Heart right ventricle (tissue), 16 donors: ENCODE measurements at places on chromosomes 13 and 19. TPM values are rescaled to one million over a fixed set of nuclear protein-coding genes. Genes with fewer than 3 reads are reported as not detected.

GRCh38 chr13:101157261-101157660 lies 259.0 kb downstream of the NALCN start:
- no peaks in the 10 kb centered on the region for H3K36me3 ChIP-seq
- no peaks in the 10 kb centered on the region for H3K27me3 ChIP-seq
- H3K4me1 ChIP-seq = no peaks in the 10 kb centered on the region
- no peak for DNase-seq
- no peak overlapping the region for H3K4me3 ChIP-seq

The C19orf67 gene
- not detected for total RNA-seq

DNA sequence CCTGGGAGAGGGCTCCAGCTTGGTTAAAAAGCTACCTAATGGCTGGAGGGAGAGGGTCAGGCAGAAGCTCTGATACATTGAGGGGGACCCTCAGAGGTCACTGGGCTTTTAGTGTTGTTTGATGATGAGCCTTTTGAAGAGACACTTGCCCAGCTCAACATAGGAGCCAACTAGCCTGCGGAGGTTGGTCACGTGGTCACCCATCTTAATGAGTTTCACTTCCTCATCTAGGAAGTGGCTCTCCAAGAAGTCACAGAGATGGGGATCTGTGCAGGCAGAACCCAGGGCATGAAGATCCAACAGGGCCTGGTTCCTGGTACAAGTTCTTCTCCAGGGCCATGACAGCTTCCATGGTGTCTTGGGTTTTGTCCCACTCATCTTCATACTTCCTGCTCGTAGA lies 33.4 kb downstream of the IPO5 start:
- peaks cover 95% of the 10 kb centered on the region for H3K36me3 ChIP-seq
- DNase-seq = no peak
- H3K4me1 ChIP-seq = no peaks in the 10 kb centered on the region
- H3K4me3 ChIP-seq = no peak overlapping the region

DNA sequence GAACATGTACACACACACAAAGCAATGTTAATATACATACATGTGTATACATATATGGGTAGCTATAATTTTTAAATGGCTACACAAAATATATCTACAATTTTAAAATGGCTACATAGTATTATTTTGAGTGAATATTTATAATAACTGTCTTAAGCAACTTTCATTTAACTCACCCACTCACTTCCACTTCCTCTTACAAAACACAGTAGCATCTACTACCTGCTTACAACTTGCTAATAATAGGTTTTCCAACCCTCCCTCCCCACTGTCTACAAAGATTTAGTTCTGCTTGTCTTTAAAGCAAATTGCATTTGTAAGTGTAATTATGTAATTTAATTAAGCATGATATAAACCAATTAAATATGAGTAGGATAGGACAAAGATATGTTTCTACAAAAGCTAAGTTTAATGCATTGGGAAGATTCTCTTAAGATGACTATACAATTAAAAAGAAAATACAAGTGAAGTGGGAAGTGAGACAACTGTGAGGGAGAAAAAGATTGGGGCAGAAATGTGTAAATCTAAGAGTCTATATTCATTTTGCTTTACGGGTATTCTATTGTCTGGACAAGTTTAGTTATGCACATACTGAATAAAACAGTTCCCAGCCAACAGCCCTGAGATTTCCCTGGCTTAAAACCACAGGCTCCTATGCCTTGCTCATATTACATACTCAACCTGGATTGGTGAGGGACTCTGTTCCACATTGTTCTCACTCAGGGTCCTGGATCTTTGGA lies 583.1 kb downstream of the EFNB2 start:
- no peak overlapping the region for H3K4me3 ChIP-seq
- H3K4me1 ChIP-seq = no peaks in the 10 kb centered on the region
- no peak overlapping the region for H3K27ac ChIP-seq
- no peak for DNase-seq

The CEACAM20 gene
- not detected for total RNA-seq

DNA sequence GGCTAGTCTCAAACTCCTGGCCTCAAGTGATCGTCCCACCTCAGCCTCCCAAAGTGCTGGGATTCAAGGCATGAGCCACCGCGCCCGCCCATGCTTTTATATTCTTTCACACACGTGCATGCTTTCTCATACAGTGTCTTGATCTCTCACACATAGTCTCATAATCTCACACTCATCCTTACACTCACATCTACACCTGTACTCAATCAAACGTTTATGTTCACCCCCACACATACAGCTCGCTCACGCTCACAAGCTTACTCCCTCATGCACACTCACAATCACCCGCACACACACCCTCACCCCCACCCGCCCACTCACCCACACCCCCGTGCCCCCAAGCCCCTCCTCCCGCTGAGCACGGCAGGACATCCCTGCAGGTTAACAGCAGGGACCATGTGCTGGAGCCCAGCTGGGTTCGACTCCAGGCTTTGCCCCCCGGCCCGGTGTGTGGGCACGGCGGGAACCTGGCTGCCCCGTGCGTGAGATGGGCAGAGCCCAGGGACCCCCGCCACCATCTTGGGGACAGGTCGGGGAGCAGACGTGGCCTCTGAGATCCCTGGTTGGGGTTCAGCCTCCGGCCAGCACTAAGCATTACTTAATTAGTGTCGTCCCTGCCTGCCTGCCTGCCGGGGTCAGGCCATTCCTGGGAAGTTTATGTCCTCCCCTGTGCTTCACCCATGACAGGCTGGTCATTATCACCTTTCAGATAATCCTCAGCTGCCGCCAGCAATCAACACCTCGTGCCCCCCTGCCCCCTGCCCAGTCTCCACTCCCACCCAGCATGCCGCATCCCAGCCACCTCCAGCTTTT lies 11.4 kb downstream of the SBK2 start:
- peak overlapping the region; percentile 12 for H3K27ac ChIP-seq
- no peak for DNase-seq
- H3K4me1 ChIP-seq = peaks cover 17% of the 10 kb centered on the region
- H3K27me3 ChIP-seq = no peaks in the 10 kb centered on the region
- no peak overlapping the region for H3K4me3 ChIP-seq

DNA sequence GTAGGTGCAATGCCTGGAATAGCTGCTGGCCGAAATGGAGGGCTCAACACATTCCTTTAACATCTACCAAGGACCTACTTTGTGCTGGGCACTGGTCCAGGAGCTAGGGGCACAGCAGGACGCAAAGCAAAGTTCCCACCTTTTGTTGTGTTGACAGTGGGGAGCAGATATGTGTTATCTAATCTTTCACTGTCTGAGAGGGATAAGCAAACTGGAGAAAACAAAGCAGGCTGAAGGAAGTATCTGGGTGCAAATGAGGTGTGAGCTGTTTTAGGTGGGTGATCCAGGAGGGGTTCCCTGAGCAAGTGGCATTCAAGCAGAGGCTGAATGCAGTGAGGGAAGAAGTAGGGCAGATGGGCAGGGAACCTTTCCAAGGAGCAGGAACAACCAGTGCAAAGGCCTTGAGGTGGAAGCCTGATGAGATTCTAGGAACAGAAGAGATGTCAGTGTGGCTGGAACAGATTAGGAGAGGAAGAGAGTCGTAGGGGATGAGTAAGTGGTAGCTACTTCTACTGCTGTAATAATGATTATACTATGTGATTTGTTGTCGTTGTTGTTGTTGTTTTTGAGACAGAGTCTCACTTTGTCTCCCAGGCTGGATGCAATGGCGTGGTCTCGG lies 2.2 kb upstream of the PLAUR start:
- no peaks in the 10 kb centered on the region for H3K27me3 ChIP-seq
- peaks cover 29% of the 10 kb centered on the region for H3K4me1 ChIP-seq
- H3K27ac ChIP-seq = no peak overlapping the region
- DNase-seq = no peak
- no peak overlapping the region for H3K4me3 ChIP-seq

DNA sequence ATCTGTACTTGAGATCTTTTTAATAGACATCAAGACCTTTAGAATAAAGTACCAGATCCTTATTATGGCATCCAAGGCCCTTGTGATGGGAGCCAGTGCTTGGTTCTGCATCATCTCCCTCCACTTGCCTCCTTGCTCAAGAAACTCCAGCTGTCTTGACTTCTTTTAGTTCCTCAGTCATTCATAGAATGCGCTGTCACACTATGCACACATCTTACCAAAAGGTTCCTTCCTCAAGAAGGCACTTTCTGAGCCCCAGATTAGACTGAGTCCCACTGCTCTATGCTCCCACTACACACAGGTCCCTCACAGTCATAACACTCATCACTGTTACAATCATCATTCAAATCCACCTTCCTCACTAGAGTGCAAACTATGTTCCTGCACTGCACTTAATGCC lies 57.8 kb upstream of the ITM2B start:
- H3K36me3 ChIP-seq = no peaks in the 10 kb centered on the region
- no peaks in the 10 kb centered on the region for H3K27me3 ChIP-seq
- no peaks in the 10 kb centered on the region for H3K4me1 ChIP-seq
- no peak overlapping the region for H3K27ac ChIP-seq

DNA sequence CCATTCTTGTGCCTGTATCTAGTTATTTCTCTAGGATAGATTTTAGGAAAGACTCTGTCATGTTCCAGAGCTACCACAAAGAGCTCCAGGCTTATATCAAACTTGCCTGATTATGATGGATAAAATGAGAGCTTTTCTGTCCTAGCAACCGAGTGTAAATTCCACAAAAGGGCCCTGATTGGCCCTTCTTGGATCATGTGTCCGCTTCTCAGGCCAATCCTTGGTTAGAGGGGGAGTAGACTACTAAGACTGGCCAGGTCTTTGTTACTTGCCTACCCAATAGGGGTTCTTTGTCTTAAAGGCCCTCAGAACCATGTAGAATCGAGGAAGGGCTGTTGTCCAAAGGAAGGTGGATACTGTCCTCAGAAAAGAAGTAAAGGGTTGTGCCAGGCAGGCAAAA lies 2.4 kb downstream of the DHX34 start:
- peaks cover 11% of the 10 kb centered on the region for H3K4me1 ChIP-seq
- no peak for DNase-seq
- no peak overlapping the region for H3K27ac ChIP-seq
- no peak overlapping the region for H3K4me3 ChIP-seq
- H3K36me3 ChIP-seq = peaks cover 43% of the 10 kb centered on the region

The CEACAM4 gene
- total RNA-seq = 0.66 TPM

DNA sequence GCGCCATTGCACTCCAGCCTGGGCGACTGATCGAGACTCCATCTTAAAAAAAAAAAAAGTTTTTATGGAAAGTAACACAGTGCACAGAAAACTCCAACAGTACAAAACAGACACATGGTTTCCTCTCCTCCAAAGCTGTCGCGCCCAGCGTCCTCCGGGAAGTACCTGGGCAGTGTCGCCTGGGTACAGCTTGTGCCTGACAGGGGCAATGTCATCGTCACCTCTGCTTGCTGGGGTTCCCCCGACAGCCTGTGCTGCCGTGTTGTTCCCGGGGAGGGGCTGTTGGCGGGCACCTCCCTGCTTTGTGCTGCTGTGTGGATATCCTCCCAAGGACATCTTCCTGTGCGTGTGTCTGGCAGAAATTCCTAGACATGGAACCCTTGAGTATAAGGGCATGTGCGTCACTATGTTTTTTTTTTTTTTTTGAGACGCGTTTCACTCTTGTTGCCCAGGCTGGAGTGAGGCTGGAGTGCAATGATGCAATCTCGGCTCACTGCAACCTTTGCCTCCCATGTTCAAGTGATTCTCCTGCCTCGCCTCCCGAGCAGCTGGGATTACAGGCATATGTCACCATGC lies 2.4 kb upstream of the F2RL3 start:
- H3K4me1 ChIP-seq = peaks cover 45% of the 10 kb centered on the region
- peak overlapping the region; percentile 8 for H3K4me3 ChIP-seq
- no peaks in the 10 kb centered on the region for H3K27me3 ChIP-seq
- H3K36me3 ChIP-seq = no peaks in the 10 kb centered on the region
- H3K27ac ChIP-seq = peak overlapping the region; percentile 84
- DNase-seq = peak; percentile 66

DNA sequence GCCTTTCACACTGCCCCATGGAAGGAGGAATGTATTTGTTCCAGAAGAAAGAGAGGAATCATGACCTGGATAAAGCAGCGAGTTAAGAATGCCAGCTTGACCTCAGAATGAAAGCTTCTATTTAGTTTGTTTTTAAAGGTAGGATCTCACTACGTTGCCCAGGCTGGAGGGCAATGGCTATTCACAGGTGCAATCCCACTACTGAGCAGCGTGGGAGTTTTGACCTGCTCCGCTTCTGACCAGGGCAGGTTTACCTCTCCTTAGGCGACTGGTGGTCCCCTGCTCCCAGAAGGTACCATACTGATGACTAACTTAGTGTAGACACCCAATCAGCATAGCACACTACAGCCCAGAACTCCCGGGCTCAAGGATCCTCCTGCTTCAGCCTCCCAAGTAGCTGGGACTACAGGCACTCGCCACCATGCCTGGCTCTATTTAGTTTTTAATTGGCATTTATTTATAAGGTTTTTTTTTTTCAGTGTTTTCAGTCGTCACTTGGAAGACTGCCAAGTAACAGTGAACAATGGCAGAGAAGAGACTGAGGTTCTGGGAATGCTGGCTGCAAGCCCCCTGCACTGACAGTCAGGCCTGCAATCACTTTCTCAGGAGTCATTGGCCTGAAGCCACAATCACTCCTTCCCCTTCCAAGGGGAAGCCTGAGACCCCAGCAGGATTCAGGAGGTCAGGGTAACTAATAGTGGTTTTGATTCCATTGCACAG lies 73.1 kb downstream of the EPS15L1 start:
- no peak for DNase-seq
- no peak overlapping the region for H3K4me3 ChIP-seq
- H3K4me1 ChIP-seq = peaks cover 18% of the 10 kb centered on the region

DNA sequence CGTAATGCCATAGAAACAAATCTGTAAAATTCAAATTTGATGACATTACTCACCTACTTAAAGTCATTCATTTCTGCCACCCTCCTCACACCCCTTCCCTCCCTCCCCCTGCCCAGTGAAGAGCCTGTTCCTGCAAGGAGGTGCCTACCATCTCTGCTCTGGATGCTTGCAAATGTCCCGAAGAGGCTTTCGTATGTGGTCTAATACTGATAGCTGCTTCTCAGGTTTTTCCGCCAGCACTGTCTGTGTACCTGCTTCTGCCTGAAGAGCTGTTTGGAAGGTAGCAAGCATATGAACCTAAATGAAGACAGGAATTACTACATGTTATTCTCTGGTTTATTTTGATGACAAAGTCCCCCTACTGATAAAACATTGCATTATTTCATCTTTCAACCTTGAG lies 57.1 kb downstream of the GPALPP1 start:
- H3K27me3 ChIP-seq = no peaks in the 10 kb centered on the region
- no peaks in the 10 kb centered on the region for H3K4me1 ChIP-seq
- no peaks in the 10 kb centered on the region for H3K36me3 ChIP-seq
- H3K27ac ChIP-seq = peak overlapping the region; percentile 37
- H3K4me3 ChIP-seq = peak overlapping the region; percentile 56

DNA sequence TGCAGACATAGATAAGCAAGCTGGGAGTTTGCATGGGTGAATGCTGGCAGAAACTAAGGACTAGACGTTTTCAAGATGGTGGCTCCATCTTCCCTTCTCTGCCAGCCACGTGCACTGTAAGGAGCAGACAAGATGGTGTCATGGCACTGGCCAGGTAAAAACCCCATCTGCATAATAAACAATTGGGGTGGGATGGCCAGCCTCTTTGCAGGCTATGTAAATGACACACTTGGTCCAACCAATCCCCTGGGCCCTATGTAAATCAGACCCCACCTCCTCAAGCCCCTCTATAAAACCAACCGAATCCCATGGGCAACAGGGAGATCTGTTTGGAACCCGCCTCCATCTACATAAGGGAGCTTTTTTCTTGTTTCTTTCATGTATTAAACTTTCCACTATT lies 2.4 kb upstream of the OR7A5 start:
- no peaks in the 10 kb centered on the region for H3K27me3 ChIP-seq
- H3K4me3 ChIP-seq = no peak overlapping the region
- no peaks in the 10 kb centered on the region for H3K4me1 ChIP-seq
- no peak overlapping the region for H3K27ac ChIP-seq
- H3K36me3 ChIP-seq = no peaks in the 10 kb centered on the region

GRCh38 chr13:110442930-110443621 lies 118.4 kb downstream of the RAB20 start:
- no peak overlapping the region for H3K4me3 ChIP-seq
- H3K4me1 ChIP-seq = peaks cover 6% of the 10 kb centered on the region
- no peaks in the 10 kb centered on the region for H3K27me3 ChIP-seq
- H3K36me3 ChIP-seq = peaks cover 89% of the 10 kb centered on the region

The TMEM255B gene
- total RNA-seq = 6.6 TPM

The CFAP97D2 gene
- not detected for total RNA-seq

The SPHK2 gene
- total RNA-seq = 7.5 TPM
